ENCODE measurements at places on chromosomes 3 and 15.

DNA sequence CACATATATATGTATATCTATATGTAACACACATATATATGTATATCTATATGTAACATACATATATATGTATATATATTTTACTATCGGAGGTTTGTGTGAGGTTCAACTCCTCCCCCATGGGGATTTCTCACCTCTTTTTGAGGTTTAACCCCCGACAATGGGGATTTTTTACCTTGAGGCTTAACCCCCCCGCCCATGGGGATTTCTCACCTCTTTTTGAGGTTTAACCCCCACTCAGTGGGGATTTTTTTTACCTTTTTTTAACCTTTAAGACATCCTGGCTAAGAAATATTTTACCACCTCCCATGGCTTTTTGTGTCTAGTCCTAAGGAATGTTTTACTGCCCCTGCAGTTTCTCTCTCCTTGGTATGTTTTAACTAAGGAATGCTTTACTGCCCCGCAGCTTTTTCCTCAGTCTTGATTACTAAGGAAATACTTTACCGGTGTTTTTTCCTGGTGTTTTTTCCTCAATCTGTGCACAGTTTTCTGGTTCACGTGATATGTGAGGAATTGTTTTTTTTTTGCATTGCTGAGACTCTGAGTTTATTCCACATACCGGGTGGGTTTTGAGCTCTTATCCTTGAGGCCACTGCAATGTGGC, 185.2 kb downstream of the KLF13 start:
- DNase-seq, result no peak

DNA sequence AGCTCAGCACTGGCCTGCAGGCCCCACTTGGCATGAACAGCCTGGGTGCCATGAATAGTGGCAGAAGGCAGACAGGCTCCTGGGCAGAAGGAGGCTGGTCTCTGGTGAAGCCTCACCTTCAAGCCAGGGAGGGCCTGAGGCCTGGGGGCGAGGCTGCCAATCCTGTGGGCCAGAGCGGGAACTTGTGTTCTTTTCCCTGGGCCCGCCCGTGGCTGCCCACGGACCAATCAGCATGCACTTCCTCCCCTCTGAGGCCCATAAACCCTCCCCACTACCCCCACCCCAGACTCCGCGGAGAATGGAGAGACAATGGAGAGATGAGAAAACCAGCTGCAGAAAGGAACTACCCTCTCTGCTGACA, 283.8 kb upstream of the ROBO1 start:
- no peak for DNase-seq

DNA sequence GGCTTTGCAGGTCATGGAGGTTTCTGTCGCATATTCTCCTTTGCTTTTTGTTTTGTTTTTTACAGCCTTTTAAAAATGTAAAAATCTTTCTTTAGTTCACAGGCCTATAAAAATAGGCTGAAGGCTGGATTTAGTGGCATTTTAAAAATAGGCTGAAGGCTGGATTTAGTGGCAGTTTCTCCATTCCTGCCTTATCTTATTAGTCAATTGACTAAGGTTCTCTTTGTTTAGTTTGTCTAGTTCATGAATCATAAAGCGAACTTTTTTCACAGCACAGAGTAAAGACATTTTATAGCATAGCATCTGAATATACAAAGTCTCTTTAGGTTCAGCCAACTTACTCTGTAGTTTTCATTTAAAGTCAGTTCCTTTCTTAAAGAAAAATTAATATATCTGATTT, 31.4 kb downstream of the AP4E1 start:
- no peak for DNase-seq

DNA sequence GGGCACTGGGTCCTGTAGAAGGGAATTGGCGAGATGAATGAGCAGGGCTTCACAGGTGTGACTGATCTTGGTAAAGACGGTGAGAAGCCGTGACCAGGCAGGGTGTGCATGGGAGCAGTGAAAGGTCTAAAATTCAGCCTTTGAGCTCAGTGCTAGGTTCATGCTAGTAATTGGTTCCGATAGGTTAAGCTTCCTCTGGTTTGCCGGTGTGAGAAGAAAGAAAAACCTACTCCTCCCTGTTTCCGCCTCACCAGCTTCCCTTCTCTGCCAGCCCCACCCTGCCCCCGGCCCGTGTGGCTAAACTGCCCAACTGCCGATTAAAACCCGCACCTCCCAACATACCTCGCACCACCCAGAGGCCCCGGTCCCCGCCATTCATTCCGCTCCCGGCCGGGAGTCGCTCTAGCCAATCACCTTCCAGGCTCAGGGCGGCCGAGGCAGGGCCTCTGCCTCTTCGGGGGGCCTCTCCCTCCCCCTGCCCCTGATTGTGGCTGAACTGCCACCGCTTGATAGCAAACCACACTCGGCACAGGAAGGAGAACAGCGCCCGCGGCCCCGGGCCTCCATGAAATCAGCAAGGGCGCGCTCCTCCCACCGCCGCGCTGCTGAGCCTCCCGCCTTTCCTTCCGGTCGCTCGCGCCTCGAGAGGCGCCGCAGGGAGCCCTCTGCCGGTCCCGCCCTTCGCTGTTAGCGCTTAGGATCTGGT, 7.3 kb upstream of the NRROS start:
- peak; percentile 89 for DNase-seq

DNA sequence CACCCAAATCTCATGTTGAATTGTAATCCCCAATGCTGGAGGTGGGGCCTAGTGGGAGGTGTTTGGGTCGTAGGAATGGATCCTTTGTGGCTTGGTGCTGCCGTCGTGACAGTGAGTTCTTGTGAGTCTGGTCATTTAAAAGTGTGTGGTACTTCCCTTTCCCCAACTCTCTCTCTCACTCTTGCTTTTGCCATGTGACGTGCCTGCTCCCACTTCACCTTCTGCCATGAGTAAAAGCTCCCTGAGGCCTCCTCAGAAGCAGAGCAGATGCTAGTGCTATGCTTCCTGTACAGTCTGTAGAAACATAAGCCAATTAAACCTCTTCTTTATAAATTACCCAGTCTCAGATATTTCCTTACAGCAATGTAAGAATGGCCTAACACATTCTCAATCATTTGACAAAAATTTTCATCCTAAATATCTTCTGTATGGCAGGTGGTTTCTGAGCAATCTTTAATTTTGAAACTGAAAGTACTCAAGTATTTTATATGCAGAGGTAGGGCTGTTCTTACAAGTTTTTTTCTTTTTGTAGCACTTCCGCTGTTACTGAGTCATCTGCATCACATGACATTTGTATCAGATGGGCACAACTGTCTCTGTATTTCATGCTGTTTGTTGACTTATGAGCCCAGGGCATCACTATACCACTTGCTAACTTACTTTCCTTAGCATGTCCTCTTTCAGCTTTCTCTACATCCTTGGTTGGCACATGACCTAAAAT, 8.8 kb downstream of the RPL39L start:
- DNase-seq, result no peak

GRCh38 chr3:141412087-141412935, 44.0 kb downstream of the ZBTB38 start:
- DNase-seq, result peak; percentile 48

DNA sequence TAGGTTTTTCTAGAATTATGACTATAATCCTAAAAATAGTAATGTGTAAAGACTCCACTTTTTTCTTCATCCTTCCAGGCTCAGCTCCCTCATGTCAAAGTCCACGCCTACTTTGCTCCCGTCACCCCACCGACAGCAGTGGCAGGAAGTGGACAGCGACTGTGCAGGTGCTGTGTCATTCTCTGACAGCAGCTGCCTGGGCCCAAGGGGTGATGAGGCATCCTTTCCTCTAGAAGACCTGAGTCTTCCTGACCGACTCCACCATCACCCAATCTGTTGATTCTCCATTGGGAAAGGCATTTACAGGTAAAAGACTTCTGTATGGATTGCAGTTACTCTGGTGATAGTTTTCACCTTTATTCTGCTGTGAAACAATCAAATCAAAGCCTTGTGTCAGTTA, 54.8 kb downstream of the UBP1 start:
- DNase-seq, result no peak

GRCh38 chr3:57856675-57857074, 100.6 kb downstream of the SLMAP start:
- DNase-seq, result no peak

DNA sequence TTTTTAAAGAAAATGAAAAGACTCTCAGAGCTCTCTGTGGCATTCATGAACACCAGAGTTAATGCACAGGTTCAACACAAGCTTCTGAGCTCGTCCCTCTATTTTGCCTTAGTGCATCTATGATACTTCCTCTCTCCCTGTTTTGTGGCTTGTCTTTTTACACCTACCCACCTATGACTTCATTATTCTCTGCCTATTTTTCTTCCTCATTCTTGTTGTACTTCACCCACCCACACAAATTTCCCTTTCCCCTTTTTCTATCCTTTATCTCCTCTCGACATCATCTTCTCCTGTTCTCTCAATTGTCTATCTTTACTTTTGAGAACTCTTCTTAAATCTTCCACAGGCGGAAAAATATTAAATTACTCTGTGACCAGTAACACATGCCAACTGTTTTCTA, 48.6 kb downstream of the OR5H15 start:
- DNase-seq, result no peak

DNA sequence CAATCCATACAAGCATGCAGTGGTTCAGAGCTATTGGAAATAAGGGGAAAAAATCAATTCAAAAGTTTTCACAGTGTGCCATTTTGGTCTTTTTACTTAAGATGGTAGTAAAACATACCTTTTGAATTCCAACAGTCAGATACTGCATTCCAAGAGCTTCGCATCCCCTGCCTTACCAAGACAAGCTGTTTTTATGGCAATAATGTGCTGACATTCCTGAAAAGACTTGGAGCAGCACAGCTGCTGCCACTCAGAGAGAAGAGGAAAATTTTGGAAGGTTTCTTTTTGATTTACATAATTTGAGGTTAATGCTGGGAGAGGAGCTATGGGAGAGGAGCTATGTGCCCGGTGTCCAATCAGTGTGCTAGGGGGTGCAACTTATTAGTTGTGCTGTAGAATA, 148.3 kb downstream of the FEZF2 start:
- no peak for DNase-seq

- peak; percentile 56 for DNase-seq
These were observed 16.7 kb downstream of the MAPKBP1 start for GRCh38 chr15:41790756-41791546.

GRCh38 chr3:23244324-23245041, 41.4 kb downstream of the UBE2E2 start:
- no peak for DNase-seq

Measured in left hindlimb (tissue), 1 donor.